ENCODE measurements at places on chromosomes 7 and 10.

- DNase-seq = no peak
Measured at GRCh38 chr7:150793569-150794238, 6.5 kb downstream of the TMEM176B start.

DNA sequence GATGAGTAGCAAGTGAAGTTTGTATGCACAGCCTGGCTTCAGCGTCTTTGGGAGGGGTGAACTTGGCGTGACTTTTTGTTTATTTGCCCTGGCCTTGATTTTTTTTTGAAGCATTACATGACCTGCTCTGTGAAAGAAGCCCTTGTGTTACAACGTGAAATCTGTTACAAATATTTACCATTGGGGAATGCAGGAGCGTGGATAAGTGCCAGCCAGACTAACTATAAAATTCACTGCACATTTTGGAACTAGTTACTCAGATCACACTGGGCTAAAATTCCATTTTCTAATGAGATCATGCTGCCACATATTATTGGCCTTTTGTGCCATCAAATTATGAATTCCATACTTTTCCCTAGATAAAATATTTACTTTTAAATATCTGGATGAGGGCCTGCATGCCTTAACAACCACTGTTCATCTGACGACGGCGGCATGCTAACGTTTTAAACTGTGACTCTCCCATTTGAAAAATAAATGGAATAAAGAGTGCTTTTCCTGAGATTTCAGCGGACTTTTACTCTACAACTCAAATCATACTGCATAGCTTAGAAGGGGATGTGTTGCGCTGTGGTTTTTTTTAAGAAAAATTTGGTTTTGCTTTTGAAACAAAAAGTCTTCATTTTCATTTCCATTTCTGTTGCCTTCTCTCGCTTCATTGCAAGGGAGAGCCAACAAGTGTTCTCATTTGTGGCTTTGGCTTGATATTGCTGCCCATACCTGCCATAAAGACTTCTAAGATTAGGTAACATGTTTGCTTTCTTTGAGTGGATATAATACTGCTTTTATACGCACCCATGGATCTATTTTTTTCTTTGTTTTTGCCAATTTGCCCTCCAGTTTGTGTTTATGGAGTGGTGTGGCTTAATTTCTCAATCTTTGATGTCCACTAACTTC is 352.2 kb downstream of the TFEC start:
- no peak for DNase-seq

GRCh38 chr7:94142281-94142680 is 138.1 kb upstream of the BET1 start:
- no peak for DNase-seq

GRCh38 chr10:130924138-130924819 is 387.2 kb downstream of the TCERG1L start:
- DNase-seq = peak; percentile 63

DNA sequence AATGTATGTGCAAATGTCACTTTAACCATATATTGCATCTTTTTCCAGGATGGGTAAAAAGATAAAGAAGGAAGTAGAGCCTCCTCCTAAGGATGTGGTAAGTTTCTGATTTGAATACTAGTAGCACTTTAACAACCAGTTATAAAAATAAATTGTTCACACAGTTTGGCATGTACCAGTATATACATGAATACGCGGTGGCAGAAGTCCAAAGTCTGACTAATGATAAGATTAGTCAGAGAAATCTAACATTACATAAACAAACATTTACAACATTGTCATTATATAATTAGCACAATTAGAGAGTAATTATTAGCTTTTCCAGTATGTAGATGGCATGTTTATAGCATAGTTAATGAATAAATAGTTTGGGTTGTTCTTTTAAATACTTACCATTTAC is 4.1 kb downstream of the ARMC3 start:
- no peak for DNase-seq

- no peak for DNase-seq
Measured at GRCh38 chr10:123164319-123164718, 10.1 kb downstream of the BUB3 start.

- DNase-seq = no peak
Measured at GRCh38 chr7:38312821-38313220, 39.4 kb upstream of the TARP start.

- no peak for DNase-seq
Measured at GRCh38 chr10:85811405-85811804, 555.2 kb downstream of the GRID1 start.

DNA sequence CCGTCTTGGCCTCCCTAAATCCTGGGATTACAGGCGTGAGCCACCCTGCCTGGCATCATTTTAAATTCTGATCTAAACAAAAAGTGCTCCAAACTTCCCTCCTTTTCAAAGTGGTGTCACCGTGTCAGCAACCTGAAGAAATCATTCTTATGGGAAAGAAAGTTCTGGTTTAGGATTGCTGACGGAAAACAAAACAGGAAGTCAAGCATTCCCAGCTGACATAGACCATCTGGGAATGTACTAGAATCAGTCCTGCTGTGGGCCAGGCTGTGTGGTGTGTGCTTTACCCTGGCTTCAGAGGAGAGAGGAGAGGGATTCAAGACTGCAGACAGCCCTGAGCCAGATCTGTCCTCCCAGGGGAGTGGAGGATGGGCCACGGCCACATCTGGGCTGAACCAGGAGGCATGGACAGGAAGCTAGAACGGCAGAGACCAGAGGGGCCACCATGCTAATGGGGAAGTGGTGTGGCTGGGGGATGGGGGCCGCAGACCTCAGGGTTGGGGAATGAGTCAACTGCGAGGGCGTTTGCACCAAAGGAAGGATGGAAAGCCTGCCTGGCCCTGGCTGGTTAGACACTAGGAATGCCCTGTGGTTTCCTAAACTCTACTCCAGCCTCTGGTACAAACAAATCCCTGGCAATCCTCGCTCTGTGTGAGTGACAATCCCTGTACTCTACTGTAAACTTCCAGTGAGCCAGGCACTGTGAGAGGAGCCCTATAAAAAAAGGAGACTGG is 16.7 kb upstream of the CLIP2 start:
- DNase-seq = peak; percentile 69

DNA sequence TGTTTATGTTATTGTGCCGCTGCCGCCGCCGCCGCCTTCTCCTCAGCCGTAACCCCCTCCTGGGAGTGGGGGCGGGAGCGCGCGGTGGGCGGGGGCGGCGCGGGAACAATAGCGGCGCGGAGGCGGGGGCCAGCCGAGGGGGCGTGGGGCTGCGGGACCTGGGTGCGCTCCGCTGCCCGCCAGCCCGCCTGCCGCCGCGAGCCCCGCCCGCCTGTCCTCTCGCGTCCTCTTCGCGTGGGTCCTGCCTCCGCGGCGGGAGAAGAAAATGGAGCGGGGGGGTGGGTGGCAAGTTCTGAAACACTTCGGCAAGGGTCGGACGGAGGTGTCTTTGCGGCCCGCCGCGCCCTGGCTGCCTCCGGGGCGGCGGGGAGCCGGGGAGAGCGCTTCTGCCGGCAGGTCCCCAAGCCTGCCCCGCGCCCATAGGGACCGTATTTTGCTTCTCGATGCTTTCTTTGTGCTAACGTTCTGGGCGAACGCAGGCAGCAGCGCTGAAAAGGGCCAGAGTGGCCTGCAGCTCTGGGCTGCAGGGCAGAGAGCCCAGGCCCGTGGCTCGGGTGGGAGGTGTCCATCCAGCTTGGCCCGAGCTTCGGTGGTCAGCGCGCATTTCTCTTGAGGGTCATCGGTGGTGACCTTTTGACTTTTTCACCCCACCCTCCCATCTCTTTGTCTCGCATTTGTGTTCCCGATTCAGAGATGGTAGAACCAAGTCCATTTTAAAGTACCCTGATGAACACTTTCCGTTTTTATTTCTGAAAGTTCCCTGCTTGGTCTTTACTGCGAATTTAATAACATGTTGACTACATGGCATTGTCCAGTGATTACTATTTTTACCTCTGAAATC is 613 bp downstream of the MAPK8 start:
- peak; percentile 32 for DNase-seq

GRCh38 chr10:123687758-123688157 is 21.6 kb downstream of the GPR26 start:
- no peak for DNase-seq

DNA sequence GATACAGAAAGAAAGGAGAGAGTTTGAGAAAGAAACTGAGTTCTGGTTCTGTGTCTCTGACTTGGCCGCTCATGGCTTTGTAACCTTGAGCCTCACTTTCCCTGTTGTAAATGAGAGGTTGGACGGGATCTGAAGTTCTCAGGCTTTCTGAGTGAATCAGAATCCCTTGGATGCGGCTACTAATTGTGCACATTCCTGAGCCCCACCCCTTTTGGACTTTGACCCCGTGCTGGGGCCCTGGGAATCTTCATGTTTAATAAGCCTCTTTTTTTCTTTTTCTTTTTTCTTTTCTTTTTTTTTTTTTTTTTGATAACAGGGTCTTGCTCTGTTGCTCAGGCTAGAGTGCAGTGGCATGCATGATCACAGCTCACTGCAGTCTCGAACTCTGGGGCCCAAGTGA is 26.9 kb downstream of the SLC25A28 start:
- no peak for DNase-seq

DNA sequence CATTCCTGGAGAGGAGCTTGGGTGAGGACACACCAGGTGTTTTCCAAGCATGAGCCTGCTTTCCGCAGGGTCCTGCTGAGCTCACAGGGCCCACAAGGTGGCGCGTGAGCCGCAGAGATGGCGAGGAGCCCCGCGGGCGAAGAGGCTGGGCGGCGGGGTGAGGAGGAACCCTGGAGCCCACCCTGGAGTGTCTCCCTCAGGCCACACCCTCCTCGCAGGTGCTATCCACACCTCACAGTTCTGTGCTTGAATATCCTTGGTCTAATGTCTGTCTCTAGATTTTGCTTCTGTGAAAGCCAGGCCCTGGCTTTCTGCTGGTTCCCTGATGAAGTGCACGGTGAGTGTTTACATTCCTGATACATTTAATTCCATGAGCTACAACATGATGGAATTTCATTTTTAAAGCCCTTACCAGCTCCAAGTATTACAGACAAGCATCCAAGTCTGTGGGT is 433.6 kb downstream of the ACTR3B start:
- peak; percentile 29 for DNase-seq

Measured in left renal cortex interstitium (tissue), 4 donors.